Activated naive CD8-positive, alpha-beta T cell treated with anti-CD3 and anti-CD28 coated beads, Interleukin-2, amount 50 U/mL, for 24 hours (primary cell): ENCODE measurements at places on chromosomes 3 and 15.

GRCh38 chr3:21825684-21826083 is 74.7 kb upstream of the ZNF385D start:
- DNase-seq = no peak

DNA sequence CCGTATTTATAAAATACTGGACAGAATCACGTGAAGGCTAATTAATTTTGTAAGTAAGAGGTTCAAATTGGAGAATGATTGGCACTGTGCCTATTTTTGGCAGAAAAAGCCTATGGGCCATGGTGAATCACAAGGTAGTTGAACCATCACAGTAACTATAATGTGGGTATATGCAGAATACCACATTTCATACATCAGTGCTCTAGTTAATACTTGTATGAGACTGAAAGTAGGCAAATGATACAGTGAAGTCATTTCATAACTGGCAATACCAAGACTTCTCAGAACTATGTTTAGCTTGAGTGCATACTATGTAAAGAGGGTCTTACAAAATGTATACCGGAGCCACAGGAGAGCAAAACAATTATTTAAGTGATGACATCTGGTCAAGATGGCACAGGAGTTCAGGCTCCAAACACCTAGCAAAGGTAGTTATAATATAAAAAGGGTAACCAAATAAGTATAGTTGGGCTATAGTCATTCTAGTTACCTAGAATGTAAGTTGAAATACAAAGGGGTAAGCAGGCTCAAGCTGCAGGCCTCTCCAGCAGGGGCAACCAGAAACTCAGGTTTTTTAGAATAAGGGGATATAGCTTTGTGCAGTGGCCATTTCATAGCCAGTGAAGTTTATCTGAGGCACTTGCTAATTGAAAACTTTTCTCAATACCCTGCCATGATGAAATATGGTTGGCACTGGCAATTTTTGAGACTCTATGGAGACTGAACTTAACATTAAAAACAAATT is 19.1 kb downstream of the GPR160 start:
- DNase-seq = no peak

GRCh38 chr15:100918690-100919480 is at the start of gene LRRK1:
Gene LRRK1 (plus strand): TSS chr15:100919357. CDS start chr15:100924633, 5,276 bp downstream.
- DNase-seq = peak; percentile 25

GRCh38 chr15:22919171-22919570 is 61.0 kb downstream of the CYFIP1 start:
- DNase-seq = no peak

DNA sequence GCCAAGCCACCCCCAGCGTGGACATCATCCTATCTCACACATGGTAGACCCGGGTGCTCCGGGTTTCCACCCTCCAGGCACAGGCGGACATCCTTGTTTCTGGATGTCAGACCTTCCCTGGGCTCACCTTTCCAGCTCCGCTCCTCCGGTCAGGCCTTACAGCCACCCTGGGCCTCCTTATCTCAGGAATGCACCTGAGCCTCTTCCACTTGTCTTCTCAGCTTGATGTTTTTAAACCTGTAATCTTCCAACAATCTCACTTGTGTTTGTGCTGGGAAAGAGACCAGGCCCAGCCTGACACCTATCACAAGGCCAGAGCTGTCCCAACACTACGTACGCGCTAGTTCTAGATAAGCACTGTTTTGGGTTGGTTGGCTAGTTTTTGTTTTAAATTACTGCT is 53.9 kb downstream of the NIPA2 start:
- no peak for DNase-seq

DNA sequence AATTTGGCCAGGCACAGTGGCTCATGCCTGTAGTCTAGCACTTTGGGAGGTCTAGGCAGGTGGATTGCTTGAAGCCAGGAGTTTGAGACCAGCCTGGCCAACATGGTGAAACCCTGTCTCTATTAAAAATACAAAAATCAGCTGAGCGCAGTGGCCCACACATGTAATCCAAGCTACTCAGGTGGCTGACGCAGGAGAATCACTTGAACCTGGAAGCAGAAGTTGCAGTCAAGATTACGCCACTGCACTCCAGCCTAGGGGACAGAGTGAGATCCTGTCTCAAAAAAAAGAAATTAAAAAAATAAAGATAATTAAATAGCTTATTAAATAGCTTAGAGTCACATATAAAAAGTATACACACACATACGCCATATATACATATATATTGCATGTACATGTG is 3.7 kb upstream of the TIPARP start:
- DNase-seq = no peak

- no peak for DNase-seq
Observed at GRCh38 chr3:115999001-115999585, 375.8 kb downstream of the GAP43 start.

GRCh38 chr3:70383360-70383831 is 71.0 kb upstream of the MDFIC2 start:
- DNase-seq = no peak

GRCh38 chr15:39859636-39860035 is 60.4 kb downstream of the GPR176 start:
- no peak for DNase-seq

DNA sequence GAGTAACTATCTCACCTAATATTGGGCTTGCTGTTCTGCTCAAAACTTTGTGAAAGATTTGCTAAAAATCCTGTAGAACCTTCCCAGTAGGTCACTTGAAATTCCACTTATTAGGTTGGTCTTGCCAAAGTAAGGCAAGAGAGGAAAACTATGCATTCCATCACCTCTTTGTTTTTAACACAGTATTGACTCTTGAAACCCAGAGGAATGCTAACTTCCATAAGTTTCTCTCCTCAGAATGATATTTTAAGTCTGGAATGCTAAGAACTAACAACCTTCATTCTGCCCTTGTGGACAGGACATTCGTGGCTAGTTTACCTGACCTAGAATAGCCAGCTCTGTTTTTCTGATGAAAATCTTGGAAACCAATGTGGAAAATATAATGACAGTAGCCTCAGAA is 154.5 kb downstream of the TMCO5A start:
- DNase-seq = no peak

GRCh38 chr3:172607305-172608121 is 84.3 kb upstream of the TNFSF10 start:
- DNase-seq = no peak

DNA sequence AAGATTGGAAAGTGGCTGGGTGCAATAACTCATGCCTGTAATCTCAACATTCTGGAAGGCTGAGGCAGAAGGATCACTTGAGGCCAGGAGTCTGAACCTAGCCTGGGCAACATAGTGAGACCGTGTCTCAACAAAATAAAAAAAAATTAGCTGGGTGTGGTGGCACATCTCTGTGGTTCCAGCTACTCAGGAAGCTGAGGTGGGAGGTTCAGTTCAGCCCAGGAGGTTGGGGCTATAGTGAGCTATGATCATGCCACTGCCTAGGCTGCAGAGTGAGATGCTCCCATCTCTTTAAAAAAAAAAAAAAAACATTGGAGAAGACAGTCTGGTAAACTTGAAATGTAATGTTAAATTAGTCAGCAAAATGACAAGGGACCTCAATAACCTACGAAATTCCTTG is 57.9 kb downstream of the STAG1 start:
- no peak for DNase-seq

- DNase-seq = no peak
Observed at GRCh38 chr15:43239732-43240491, 19.1 kb upstream of the EPB42 start.
